ENCODE measurements at places on chromosomes 13 and 19.

DNA sequence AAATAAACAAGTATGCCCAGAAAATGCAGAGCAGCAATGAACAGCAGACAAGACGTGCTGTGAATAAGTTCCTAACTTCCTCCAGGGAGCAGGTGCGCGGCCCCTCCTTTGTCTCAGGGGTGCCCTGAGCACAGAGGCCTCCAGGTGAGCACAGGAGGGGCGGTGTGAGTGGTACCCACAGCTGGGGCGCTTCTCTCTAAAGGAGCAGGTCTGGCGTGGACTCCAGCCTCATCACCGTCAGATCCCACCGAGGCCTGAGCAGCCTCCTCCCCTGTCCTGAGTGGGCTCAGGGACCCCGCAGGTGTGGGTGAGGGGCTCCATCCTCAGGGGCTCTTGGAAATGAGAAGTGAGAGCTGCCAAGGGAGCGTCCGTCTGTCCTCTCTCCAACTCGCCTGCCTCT is 3.2 kb downstream of the LILRA5 start:
- DNase-seq: no peak

DNA sequence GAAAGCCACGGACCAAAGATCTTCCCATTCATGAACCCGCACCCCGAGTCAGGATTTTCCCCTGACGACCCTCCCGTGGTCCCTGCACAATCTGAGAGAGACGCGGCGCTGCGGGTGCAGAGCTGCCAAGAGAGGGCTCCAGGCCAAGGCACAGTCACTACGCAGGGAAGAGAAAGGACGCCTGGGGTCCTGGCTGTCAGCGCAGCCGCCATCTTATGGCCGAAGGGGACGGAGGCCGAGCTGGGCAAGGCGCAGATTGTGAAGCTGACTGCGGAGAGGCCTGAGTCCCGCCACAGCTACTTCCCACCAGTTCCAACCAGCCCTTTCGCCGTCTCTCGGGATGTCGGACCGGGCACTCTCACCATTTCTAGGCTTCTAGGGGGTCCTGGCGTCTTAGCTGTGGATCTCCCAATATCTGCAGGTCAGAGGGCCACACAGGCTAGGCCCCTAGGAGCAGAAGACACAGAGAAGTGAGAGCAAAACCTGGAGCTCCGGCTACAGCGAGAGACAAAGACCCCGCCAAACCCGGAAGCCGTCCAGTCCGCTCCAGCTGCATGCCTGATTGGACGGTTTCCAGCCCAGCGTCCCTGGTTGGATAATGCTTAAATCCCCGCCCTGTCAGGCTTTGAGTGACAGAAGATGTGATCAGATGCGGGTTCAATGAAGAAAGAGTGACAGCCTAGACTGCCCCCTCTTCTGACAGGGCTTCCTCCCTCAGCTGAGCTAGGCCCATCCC is at the start of gene ZNF100:
ZNF100 (minus strand) TSS at position 515 of the 736 bp plus-strand sequence; CDS start at position 365, 150 bp downstream.
- DNase-seq: peak; percentile 84

GRCh38 chr19:23972161-23972560 is 57.5 kb downstream of the ZNF726 start:
- no peak for DNase-seq

DNA sequence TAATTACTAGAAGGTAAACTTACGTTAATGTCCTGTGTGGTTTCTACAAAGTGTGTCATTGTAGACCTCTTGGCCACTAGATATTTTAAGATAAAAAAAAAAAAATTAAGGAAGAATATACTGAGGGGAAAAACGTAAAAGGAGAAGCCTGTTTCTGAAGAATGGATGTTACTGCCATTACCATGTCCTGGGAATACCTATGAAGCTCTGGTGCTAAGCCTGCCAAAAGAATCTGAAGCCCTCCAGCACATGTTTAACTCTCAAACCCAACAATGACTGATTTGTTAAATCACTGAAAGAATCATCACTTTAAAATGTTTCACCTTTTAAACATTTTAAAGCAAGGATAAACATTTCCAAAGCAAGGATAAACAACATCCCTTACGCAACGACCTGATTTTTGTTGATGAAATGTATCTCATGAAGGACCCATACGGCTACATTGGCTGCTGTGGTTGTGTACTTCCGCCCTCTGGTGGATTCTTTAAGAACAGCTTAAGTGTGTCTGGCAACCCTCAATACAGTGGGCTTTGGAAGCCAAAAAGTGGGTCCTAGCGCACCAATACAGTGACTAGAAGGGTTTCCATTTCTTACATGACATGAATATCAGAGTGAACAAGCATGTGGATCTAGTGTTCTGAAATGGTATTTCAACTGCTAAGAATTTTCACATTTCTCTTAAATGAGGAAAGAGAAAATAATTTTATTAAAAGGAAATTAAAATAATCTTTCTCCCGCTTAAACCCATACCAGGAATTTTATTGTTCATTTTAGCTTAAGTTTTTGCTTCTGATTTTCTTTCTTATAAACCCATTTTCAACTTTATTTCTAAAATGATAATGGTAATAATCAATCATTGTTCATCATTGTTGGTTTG is 74.5 kb upstream of the RAP2A start:
- DNase-seq: no peak

GRCh38 chr19:49853852-49854377 is 3.0 kb downstream of the PTOV1 start:
- DNase-seq: no peak

DNA sequence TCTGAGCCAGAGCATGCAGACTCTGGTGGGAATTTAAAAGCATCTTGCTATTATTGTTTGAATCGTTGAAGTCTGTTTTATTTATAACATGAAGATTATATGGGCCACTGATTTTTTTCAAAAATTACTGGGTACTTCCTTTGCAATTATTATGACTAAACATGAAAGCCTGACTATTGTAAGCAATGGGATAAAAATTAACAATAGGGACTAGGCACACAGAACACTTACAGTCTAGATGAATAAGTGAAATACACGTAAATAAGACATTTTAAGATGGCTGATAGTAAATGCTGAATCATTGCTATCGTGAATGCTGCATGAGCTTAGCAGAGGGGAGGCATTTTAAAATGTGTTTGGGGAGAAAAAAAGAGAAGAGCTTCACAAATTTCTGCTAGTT is 81.0 kb upstream of the MAB21L1 start:
- no peak for DNase-seq

GRCh38 chr13:113920606-113921286 is 53.1 kb downstream of the C13orf46 start:
- DNase-seq: no peak

All from stimulated activated CD8-positive, alpha-beta memory T cell treated with anti-CD3 and anti-CD28 coated beads, Interleukin-2, amount 100 ng/mL, for 48 hours (primary cell).